HS-27A (cell line): ENCODE measurements at places on chromosomes 4 and X.
A peak's percentile ranks its signal among the peaks of the same experiment; 100 is the strongest.

GRCh38 chr4:45099471-45099870 is 373.1 kb upstream of the GNPDA2 start:
- no peak for DNase-seq

DNA sequence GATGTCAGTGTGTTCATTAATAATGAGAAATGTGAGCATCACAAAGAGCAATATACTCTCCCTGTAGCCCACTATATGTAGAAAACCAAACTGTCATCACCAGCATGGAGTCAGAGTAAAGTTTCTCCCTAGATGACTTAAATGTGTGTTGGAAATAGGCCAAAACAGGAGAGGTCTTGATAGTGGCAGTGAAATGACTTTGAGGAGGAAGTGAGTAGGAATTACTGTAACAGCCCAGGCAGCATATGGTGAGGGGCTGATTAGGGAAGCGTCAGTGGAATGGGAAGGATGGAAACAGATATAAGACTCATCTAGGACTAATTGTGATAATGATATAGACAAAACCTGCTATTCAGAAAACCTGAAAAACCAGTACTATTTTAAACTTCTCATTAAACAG is 83.9 kb downstream of the ATXN3L start:
- DNase-seq, result no peak

GRCh38 chr4:41022116-41022515 is 192.2 kb downstream of the APBB2 start:
- DNase-seq, result no peak

GRCh38 chrX:70279081-70279480 is 2.9 kb upstream of the RAB41 start:
- no peak for DNase-seq

GRCh38 chr4:53478671-53479456 is 101.4 kb downstream of the FIP1L1 start:
- DNase-seq, result no peak

- DNase-seq, result no peak
These were observed 109.8 kb downstream of the CEP135 start for GRCh38 chr4:56058555-56058954.

- no peak for DNase-seq
These were observed 236.5 kb downstream of the CBR4 start for GRCh38 chr4:168773388-168774195.

GRCh38 chr4:1379801-1380331 is 26.4 kb downstream of the NKX1-1 start:
- DNase-seq, result no peak

DNA sequence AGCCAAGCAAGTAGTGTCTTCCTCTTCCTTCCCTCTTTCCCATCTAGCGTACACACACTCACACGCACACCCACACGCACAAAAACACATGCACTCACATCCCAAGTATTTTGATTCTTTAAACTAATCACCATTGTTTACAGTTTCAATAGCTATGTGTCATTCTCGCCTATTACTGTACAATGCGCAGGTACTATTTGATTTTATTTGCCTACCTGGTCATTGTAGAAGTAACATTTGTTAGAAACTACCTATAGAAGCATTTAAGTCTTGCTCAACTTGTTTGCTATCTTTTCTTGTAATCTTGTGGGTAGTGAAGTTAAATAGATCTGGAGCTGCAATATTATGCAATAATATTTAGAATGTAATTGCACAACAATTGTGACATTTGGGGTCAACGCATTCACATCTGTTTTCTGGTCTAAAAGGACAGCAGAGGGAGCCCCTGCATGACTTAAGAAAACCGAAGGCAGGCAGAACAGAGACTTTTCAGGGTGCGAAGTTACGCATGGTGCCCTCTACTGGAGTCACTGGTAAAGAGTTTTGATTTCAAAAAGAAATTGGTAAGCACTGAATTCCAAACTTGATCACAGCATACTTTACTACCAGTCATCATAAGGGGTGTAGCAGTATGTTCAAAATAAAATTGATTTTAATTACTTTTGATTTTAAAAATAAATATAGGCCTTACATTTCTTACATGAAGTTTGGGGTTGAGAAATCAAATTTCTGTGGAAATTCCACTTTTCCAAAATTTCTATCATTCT is 503.3 kb upstream of the FAM241A start:
- DNase-seq, result peak; percentile 55

- no peak for DNase-seq
These were observed 67.3 kb downstream of the PSAPL1 start for GRCh38 chr4:7367406-7367805.

DNA sequence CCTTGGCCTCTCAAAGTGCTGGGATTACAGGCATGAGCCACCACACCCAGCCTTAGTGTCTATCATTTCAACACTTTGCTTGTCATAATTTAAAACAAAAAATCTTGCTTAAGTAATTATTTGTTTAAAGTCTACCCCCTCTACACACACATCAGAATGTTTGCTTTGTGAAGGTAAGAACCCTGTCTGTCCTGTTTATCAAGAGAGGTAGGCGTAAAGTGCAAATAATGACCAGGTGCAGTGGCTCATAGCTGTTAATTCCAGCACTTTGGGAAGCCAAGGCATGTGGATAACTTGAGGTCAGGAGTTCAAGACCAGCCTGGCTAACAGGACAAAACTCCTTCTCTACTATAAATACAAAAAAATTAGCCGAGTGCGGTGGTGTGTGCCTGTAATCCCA is 326.7 kb upstream of the CLNK start:
- DNase-seq, result no peak

GRCh38 chrX:149949743-149950436 is 11.6 kb upstream of the EOLA2 start:
- DNase-seq, result no peak

DNA sequence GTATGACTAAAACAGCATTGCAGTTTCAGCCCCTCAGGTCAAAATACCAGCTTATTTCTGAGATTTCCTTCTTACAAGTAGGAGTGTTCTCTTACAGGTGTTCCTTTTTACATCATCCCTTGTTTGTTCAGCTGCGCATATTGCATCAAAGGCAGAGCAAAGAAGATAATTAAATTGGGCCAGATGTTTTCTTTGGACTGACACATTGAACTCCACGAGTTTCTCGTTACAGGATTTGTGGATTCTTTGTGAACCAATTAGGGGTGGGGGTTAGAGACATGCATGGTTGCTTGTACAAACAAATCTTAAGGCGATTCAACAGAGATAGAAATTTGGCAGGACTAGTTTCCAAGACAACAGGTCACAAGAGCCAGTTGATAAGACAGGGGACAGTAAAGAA is 95.7 kb downstream of the SPANXN4 start:
- DNase-seq, result no peak

GRCh38 chr4:100017637-100018310 is 67.7 kb upstream of the H2AZ1 start:
- DNase-seq, result no peak

DNA sequence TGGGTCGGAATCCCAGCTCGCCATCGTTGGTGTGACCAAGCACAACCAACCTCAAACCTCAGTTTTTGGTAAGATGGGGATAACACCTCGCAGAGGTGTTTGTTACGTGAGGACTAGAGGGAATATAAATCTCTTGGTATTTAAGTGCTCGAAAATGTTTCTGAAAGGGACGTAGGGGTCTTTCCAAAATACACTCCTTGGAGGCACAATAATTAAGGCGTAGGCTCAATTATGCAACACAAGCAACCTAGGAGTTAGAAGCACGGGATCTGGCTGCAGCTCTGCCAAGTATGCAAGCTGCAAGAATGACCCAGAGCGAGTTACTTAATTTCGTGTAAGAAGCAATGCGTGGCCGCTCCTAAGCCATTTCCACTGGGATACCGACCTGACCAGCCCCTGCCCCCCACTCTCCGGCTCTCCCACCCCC is 552 bp downstream of the ADH5 start:
- peak; percentile 5 for DNase-seq

- no peak for DNase-seq
These were observed 278.7 kb downstream of the RCHY1 start for GRCh38 chr4:75235359-75235951.

GRCh38 chr4:25182937-25183336 is 22.7 kb upstream of the SEPSECS start:
- no peak for DNase-seq

DNA sequence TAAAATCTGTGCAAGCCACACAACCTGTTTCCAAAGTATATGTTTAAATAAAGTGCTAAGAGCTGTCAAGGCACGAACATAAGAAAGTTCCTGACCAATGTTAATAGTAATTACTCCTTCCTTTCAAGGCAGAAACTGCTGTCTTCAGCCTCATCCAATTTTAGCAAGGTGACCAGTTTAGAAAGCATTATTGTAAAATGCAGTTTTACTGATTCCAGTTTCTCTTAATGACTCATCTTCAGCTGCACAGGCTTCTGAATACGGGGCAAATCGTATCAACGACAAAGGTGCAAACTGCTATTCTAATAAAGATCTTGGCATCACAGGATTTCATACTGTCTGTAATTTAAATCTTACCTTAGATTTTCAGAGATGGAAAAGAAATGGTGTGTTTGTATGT is 87.5 kb downstream of the PPP3CA start:
- no peak for DNase-seq

- no peak for DNase-seq
These were observed 642 bp downstream of the HMGN5 start for GRCh38 chrX:81201071-81201470.

DNA sequence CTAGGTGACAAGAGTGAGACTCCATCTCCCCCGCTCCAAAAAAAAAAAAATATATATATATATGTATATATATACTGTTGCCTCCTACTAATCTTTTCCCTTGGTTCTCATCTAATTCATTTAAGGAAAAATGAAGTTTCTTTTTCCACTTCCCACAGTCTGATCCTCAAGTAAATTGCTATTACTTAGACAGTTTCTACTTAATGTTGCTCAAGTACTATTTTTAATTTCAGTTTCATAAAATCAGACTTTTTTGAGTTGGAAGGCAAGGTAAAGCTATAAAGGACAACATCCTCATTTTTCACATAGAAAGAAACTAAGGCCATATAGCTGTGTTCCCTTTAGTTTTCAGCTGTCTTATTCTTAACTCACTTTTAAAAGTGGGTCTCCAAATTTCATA is 5.8 kb downstream of the RXFP1 start:
- no peak for DNase-seq

GRCh38 chrX:104695593-104695992 is 129.6 kb downstream of the IL1RAPL2 start:
- DNase-seq, result no peak

GRCh38 chr4:96955226-96955625 is 1115.3 kb downstream of the PDHA2 start:
- no peak for DNase-seq

- no peak for DNase-seq
These were observed 125.1 kb downstream of the CAMK2D start for GRCh38 chr4:113636438-113636818.

- no peak for DNase-seq
These were observed 240.7 kb downstream of the DCLK2 start for GRCh38 chr4:150318971-150319370.

- peak; percentile 22 for DNase-seq
These were observed 8.8 kb upstream of the DGAT2L6 start for GRCh38 chrX:70168238-70169188.

GRCh38 chr4:71828470-71828869 is 44.6 kb upstream of the GC start:
- no peak for DNase-seq

GRCh38 chrX:11113731-11114130 is 2.6 kb downstream of the HCCS start:
- DNase-seq, result no peak

DNA sequence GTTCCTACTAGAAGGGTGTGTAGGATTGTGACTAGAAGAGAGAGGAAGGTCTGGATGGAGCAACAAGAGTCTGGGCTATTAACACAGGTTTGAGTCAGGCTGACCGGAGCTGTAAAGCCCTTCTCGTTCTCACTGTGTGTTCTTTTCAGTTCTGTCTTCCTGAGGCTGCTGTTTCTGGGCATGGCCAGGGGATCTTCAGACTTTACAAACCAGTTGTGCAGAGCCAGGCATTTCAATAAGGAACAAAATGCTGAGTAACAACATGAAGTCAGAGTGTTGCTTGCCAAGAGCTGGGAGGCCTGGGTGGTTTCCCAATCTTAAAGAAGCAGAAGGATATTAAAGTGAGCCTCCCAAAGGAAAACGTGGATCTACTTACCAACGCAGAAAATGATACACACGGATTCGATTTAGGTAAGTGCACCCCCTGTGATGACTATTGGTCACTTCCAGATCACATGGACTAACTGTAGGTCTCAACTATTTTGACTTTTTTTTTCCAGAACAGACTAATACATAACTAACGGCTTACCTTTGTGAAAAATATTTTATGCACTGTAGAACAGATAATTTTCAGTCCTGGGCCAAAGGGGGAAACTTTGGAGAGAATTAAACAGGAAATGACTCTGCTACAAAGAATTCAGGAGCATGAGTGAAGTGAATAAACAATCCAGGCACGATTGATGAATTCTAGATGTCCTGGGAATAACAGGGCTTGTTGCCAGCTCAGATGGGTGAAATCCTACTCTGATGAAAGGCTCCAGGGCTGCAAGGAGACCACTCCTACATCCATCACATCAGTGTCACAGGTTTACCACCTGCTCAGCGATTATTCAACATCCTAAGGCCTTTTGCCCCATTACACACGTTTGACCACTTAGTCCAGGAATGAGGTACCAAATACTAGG is 94.5 kb downstream of the ANXA3 start:
- peak; percentile 86 for DNase-seq

GRCh38 chr4:10201381-10202223 is 85.0 kb upstream of the WDR1 start:
- no peak for DNase-seq

DNA sequence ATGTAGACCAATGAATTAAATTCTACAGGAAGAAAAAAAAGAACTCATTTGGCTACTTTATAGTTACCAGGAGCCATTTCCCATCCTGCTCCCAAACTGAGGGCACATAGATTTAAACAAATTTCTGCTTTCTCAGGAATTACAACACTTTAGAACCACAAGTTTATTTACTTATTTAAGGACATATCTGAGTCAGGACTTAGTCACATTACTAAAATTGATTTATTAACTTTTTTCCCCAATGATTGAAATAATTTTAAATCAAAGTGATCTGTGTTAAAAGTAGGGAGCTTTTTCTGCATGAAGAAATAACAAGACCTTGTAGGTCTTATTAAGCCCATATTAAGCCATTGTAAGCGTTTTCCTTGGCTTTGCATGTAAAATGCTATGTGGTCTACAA is 291.0 kb upstream of the HAND2 start:
- DNase-seq, result no peak

GRCh38 chrX:70257423-70258288 is 2.3 kb downstream of the P2RY4 start:
- DNase-seq, result no peak

DNA sequence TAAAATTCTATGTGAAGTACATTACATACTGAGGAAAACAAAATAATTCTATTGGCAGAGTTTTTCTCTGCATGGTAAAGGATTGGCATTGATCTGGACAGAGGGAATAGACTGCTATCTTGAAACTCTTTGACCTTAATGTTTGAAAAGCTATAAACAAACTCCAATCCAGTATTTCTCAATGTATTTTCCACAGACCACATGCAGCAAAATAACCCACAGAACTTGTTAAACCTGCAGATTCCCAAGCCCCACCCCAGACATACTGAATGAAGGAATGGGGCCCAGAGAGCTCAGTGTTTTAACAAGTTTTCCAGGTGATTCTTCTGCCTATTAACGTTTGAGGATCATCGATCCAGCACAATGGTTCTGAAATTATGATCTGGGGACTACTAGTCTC is 15.7 kb downstream of the RNF128 start:
- DNase-seq, result no peak

GRCh38 chr4:182126096-182126495 is 117.1 kb upstream of the TENM3 start:
- no peak for DNase-seq
